ENCODE measurements at places on chromosomes 1 and 21. TPM values are rescaled to one million over a fixed set of nuclear protein-coding genes. Genes with fewer than 3 reads are reported as not detected.

C1orf210 gene
- not detected for total RNA-seq

TLCD4 gene
- total RNA-seq = 27.9 TPM

SLC25A33 gene
- total RNA-seq = 2.9 TPM

DIRAS3 gene
- 2.2 TPM for total RNA-seq

CHRM3 gene
- total RNA-seq = 1.4 TPM

TFAP2E gene
- 3.4 TPM for total RNA-seq

Data from sciatic nerve (tissue), 2 donors.